EH (cell line): ENCODE measurements at places on chromosomes 3 and 15.

GRCh38 chr3:189158034-189158433 is 13.7 kb upstream of the TPRG1 start:
- DNase-seq: no peak

- no peak for DNase-seq
These were observed 177.0 kb downstream of the MAGI1 start for GRCh38 chr3:65861718-65862117.

GRCh38 chr3:43345877-43346276 is 59.5 kb downstream of the SNRK start:
- DNase-seq: peak; percentile 73

DNA sequence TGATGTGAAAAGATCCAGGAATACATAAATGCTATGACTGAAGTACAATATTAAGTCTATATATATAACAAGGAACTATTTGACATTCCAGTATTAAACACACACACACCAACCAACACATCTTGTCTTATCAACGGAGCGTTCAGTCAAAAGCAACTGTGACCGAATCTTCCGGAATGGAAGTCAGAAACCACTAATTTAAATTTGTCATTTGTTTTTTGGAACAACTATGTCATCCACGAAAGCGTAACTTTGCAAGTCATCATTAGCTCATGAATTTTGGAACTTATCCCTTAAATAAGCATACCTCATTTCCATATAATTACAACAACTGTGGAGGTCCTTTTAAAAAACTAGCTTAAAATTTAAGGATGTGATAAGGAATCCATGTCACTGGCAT is 5.0 kb downstream of the ZNF385D start:
- peak; percentile 18 for DNase-seq

DNA sequence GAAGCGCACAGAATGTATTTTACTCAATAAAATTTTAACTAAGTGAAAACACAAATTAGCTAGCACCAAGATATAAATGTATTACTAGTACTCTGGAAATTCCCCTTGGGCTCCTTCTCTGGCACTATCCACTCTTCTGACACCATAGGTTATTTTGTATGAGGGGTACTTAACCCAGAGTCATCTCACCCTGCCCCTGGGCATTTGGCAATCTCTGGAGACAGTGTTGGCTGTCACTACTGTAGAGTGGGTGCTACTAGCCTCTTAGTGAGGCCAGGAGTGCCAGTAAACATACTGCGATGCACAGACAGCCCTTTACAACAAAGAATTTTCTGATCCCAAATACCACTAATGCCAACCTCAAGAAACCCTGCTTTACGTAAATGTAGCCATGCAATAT is 246.3 kb upstream of the KBTBD8 start:
- no peak for DNase-seq

DNA sequence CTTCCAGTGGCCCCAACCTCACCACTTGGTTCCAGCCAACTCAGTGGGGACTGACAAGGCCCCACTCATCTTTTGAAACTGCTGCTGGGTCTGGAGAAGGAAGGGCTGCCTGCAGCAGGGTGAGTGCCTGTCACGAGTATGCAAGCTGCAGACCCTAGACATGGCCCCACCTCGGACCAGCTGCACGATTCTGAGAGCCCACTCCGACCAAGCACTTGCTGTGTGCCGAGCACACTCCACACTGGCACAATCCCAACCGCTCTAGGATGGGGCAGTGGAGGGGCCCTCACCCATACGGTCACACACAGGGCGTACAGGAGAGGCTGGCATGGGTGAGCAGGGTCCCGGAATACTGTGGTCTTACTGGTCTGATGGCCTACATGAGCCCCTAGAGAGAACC is 8.0 kb upstream of the PLXND1 start:
- no peak for DNase-seq

DNA sequence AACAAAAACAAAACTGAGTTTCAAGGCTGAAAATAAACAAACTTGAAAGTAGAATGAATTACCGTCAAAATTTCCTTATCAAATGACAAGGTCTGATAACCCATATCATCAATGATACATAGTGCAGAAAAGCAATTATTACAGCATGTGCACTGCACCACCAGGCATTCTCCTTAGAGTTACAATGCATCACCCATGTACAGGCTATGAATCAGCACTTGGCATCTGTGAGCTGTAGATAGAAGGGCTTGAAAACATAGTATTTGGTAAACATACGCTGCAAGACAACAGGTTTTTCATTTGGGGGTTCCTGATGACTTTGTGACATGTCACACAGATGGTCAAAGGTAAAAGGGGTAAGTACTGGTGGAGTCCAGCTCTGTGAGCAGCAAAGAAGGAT is 265.1 kb downstream of the CTNNB1 start:
- DNase-seq: no peak

DNA sequence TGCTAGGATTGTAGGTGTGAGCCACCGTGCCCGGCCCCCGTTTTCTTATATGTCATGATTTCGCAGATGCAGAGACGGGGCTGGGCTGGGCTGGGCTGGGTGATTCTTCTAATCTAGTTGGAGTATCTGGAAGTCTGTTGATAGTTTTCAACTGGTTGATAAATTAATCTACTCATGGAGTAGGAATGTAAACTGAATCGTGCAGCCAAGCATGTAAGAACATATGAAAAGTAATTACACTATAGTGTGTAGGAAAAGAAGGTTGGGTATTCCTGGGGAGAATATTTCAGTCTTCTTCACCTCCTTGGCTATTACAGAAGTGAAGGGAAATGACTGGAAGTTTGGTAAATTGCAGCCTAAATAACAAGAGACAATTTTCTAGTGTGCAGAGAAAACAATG is 82.6 kb upstream of the MAGI1 start:
- peak; percentile 68 for DNase-seq

- peak; percentile 96 for DNase-seq
These were observed 122.4 kb downstream of the THSD4 start for GRCh38 chr15:71237456-71238188.

GRCh38 chr3:80734483-80734882 is 966.7 kb upstream of the ROBO1 start:
- no peak for DNase-seq

DNA sequence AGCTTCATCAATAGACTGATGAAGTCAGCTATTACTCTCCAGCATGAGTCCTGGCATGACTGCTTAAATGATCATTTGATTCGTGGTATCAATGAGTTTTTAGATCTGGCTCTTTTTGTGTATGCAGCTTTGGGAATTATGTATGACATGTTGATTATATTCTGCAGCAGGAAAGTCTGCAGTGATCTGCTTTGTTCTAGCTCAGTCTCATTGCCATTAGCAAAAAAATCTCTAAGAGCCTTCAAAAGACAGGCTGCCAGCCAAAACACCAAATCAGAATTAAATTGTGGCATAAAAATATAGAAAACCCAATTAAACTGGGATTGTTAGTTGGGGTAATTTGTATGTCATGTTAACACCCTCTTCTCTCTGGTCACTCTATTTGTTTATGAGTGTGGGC is 1021.0 kb upstream of the SEMA6D start:
- no peak for DNase-seq

DNA sequence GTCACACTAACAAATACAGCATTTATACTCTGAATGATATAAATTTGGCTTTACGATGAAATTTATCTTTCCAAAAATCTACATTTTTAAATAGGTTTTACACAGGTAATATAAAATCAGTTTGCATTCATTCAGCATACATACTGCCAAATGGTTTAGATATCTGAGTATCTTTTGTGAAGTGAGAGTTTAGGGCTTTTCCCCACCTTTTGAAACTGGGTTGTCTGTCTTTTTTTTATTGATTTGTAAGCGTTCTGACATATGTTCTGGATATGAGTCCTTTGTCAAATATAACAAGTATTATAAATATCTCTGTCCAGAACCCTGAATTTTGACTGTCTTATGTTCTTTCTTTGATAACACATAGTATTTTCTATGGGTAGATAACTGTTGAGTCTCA is 42.4 kb downstream of the GABPB1 start:
- no peak for DNase-seq

GRCh38 chr3:121508389-121508788 is 37.4 kb downstream of the POLQ start:
- no peak for DNase-seq

- peak; percentile 73 for DNase-seq
These were observed 22.5 kb downstream of the GLB1 start for GRCh38 chr3:33074217-33075067.

DNA sequence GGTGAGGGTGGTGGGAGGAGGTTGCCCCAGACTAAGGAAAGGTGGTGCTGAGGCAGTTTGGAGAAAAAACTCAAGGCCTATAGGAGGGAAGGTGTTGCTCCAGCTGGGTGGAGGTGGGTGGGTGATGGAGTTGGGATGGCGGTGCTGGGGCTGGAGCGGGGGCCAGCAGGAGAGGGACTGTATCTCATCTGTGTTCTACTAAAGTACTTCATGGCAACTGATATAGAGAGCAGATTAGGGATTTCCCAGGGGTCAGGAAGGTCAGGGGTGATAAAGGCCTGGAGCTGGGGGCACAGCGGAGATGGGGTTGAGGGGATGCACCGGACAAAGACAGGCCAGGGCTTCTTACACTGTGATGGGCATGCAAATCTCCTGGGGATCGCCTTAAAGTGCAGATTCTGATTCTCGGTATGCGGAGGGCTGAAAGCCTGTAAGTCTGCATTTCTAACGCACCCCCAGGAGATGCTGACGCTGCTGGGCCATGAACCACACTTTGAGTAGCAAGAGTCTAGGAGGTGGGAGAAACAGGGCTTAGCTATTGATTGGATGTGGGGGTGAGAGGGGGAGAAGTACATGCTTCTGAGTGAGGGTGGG is 4.2 kb downstream of the KLHL40 start:
- DNase-seq: no peak

- no peak for DNase-seq
These were observed 7.8 kb downstream of the DNASE1L3 start for GRCh38 chr3:58202917-58203360.

DNA sequence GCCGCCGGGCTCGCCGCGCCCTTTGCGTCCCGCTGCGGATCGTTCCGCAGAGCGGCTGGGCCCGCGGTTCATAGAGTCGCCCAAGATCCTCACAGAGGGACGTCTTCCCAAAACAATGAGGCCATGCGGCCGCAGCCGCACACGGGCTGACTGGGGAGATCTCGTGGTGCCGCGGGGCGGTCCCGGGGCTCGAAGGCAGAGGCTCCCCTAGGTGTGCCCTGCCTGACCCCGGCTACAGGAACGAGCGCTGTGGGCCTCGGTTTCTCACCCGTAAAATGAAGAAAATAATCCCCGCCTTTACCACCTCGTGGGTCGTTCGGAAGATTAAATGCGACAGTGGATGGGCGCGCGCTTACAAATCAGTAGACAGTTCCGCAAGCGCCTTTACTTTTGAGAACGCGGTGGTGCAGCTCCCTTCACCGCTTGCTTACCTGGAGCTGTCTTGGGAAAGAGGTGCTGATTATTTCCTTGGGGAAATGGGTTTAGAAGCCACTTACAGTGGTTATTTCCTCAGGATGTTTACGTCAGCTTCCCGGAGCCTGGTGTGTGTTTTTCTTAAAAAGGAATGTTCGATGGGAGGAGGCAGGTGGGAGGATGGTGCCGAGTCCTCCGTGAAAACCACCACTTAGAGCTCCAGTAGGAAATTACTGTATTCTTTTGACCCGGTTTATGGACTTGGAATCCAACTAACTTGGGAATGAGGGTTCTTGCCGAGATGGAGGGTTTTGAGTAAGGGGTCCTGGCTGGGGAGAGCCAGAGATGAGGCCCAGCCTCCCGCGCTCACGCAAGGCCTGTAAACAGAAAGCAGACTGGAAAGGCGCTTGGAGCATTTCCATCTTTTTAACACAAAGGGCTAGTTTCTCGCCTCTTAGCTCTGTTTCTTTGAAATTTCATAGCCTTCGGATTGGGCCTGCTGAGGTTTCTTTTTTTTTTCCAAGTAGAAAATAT is 1.9 kb upstream of the MEX3B start:
- DNase-seq: peak; percentile 30

- DNase-seq: no peak
These were observed 94.1 kb upstream of the TP63 start for GRCh38 chr3:189537135-189537534.

- peak; percentile 87 for DNase-seq
These were observed 245.6 kb upstream of the GOLIM4 start for GRCh38 chr3:168341192-168341815.

DNA sequence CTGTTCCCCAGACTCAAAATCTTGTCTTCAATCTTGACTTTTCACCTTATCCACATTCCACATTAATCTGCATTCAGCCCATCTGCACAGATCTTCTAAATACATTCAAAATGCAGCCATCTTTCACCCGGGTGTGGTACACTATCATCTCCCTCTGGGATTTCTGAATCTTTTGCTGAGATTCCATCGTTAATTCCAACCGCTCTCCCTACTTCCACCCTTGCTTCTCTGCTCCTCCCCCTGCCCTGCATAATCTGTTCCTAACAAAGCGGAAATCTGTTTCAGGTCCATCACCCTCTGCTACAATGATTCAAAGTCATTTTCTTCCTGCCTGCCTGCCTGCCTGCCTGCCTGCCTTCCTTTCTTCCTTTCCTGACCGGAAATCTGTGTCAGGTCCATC is 7.9 kb upstream of the GOLGA8B start:
- no peak for DNase-seq

DNA sequence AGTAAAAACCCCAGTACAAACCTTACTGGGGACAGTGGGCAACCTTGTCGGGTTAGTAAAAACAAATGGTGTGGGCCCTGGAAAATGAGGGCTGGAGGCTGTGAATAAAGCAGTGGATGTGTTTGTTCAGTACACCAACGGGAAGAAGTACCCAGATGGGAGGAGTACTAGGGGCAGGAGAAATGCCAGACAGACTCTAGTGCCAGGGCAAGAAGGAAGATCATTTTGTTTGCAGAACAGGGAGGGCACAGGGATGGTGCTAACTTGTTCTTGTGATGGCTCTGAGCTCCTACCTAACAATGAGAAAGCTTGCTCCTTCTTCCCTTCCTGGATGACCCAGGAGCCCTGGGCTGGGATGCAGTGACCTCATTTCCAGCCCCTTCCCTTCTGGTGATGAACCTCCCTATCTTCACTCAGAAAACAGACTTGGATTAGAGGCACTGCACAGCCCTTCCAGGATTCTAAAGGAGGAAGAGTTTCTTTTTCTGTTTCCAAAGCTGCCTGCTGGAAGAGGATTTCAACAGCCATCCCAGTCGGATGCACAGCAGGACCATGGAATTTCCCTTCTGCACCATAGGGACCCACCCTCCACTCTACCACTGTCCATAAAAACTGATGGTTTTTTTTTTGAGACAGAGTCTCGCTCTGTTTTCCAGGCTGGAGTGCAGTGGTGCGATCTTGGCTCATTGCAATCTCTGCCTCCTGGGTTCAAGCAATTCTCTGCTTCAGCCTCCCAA is 6.1 kb downstream of the RASSF1 start:
- DNase-seq: peak; percentile 27

GRCh38 chr15:41849204-41849603 is 10.6 kb downstream of the PLA2G4B start:
- no peak for DNase-seq

- DNase-seq: no peak
These were observed 6.9 kb downstream of the PLCH1 start for GRCh38 chr3:155737844-155738460.

GRCh38 chr3:76429581-76430177 is 610.2 kb upstream of the ROBO2 start:
- no peak for DNase-seq
